ENCODE measurements at places on chromosomes 7 and 10.

GRCh38 chr7:159094919-159095915, 49.5 kb downstream of the VIPR2 start:
- DNase-seq: no peak

DNA sequence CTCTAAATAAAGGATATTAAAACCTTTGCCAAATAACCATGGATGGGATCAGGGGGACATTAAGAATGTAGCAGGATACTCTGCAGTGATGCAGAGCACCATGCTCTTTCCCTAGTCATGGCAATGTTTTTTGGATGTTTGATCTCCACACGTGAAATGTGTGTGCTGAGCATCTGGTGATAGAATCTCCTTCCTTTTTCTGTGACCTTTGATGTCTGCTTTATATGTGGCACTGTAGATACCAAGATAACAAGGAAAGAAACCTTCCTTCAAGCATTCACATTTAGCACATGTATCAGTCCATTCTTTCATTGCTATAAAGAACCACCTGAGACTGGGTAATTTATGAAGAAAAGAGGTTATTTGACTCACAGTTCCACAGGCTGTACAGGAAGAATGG, 87.7 kb upstream of the CYP2C9 start:
- DNase-seq: no peak

GRCh38 chr7:11557627-11558026, 274.4 kb downstream of the THSD7A start:
- no peak for DNase-seq

DNA sequence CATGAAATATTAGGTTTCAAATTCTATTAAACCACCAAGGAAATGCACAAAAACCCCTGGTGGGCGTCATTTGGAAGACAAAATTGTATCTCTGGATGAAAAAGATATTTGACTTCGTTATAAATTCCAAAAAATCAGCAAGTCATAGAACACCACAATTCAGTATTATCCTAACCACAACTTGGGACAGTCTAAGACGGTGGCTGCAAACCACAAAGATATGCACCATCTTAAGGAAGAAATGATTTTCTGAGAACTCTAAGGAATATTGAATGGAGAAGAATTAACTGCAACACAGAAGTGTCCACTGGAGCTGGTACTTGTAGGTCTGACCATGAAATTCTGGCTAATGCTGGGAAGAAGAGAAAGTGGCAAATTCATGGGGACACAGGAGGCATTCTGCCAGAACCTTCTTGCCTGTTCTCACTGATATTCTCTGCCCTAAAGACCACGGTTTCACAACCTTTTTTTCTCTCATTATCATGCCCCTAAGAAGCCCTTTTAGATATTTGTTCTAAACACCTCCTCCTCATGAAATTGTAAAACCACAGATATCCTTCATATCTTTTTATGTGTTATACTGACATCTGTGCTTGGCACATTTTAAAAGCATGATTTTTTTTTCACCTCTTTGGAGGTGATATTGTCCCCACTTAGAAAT, 92.9 kb downstream of the SFMBT2 start:
- DNase-seq: no peak

DNA sequence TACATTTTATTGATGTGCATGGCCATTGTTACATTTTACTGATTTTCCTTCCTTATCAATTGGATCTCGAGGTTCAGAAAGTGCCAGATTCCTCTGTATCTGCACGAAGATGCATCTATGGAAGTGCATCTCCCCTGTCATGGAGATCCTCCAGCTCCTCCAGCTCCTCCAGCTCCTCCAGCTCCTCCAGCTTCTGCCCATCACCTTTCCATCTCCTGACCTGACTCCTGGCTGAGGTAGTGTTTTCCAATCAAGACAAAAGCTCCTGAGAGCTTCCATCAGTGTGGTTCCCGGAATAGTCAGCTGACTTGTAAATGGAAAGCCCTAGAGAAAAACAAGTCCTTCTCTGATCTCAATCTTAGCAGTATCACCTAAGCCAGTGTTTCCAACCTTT, 90.8 kb upstream of the KLF6 start:
- DNase-seq: no peak

DNA sequence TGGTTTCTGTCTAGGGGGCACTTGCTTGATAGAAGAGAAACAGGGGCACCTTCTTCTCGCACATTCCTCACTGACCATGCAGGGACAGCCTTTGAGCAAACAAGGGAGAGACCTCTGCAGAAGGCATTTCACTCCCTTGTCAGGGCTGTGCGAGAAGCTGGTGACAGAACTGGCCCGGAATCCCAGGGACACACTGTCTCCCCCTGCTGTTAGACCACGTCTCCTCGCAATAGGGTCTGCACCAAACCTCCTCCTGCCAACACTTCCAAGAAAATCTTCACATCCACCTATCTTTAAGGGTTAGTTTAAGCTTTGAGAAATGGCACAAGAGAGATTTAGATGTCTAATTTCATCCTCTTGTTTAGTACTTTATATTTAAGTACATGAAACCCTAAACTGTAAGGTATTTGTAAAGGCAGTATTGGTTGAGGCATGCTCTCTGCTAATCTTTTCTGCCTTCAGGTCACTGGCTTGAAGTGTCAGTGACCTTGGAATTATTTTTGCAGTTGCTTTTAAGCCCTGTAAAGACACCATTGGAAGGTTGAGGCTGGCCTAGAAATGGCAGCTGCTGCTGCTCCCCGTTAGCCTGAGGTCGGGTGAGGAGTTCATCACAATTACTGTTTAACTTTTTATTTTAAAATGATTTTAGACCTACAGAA, 37.0 kb downstream of the RBM20 start:
- no peak for DNase-seq

- DNase-seq: no peak
These were observed 209.7 kb downstream of the ABCA13 start for GRCh38 chr7:48380921-48381320.

DNA sequence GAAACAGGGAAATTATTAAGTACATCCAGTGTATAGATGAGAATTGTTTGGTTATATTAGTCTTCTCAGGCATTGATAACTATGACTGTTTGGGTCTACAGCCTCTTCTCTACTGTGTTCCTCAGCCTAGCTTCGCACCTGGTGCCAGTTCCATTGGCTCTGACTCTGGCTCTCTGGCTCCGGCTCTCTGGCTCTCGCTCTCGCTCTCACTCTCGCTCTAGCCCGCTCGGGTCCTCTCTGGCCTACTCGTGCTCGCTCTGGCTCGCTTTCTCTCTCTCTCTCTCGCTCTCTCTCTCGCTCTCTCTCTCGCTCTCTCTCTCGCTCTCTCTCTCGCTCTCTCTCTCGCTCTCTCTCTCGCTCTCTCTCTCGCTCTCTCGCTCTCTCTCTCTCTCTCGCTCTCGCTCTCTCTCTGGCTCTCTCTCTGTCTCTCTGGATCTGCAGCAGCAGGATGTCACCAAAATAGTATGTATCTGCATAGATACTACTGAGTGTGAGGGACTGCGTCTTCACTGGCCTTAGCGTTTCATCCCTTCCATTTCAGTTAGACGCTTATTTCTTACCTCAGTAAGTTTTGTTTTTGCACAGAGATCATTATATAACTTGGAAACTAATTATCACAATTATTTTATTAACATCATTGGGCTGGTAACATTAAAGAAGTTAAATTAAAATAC, 6.5 kb upstream of the SSBP1 start:
- DNase-seq: no peak

GRCh38 chr10:126843299-126843934, 61.8 kb upstream of the DOCK1 start:
- no peak for DNase-seq

Data from central memory CD4-positive, alpha-beta T cell (primary cell).